ENCODE measurements at places on chromosomes 3 and 15. TPM values are rescaled to one million over a fixed set of nuclear protein-coding genes. Genes with fewer than 3 reads are reported as not detected.

Gene INSYN1
- total RNA-seq = 30.2 TPM

Gene GUCA1C
- total RNA-seq = not detected

Gene ERICH6
- total RNA-seq = not detected

Gene MINAR1
- 1.7 TPM for total RNA-seq

Gene TTC21A
- 4.0 TPM for total RNA-seq

Gene PRR20G
- not detected for total RNA-seq

Gene NAALADL2
- 7.1 TPM for total RNA-seq

Gene CCDC13
- total RNA-seq = 0.31 TPM

Gene NRROS
- total RNA-seq = 14.5 TPM

Gene FEZF2
- total RNA-seq = not detected

Gene SERINC4
- total RNA-seq = under 0.01 TPM

Gene TTC23
- total RNA-seq = 35.8 TPM

Gene GPR62
- not detected for total RNA-seq

Gene SAXO2
- 1.4 TPM for total RNA-seq

Gene SUCNR1
- total RNA-seq = not detected

All from melanocyte of skin (primary cell).